ENCODE measurements at places on chromosomes 1 and 21. TPM values are rescaled to one million over a fixed set of nuclear protein-coding genes. Genes with fewer than 3 reads are reported as not detected.

Gene PAQR6
- 1.9 TPM for total RNA-seq

Gene GSTM4
- total RNA-seq = 33.1 TPM

Gene RGS7
- total RNA-seq = 5.0 TPM

Gene ELAPOR1
- total RNA-seq = 2.1 TPM

Gene OR2T29
- total RNA-seq = not detected

Gene PDC
- not detected for total RNA-seq

Gene GBP5
- 0.53 TPM for total RNA-seq

Gene CD5L
- 0.35 TPM for total RNA-seq
